Activated CD4-positive, alpha-beta T cell treated with anti-CD3 and anti-CD28 coated beads for 36 hours (primary cell): ENCODE measurements at places on chromosomes 7 and 10.

DNA sequence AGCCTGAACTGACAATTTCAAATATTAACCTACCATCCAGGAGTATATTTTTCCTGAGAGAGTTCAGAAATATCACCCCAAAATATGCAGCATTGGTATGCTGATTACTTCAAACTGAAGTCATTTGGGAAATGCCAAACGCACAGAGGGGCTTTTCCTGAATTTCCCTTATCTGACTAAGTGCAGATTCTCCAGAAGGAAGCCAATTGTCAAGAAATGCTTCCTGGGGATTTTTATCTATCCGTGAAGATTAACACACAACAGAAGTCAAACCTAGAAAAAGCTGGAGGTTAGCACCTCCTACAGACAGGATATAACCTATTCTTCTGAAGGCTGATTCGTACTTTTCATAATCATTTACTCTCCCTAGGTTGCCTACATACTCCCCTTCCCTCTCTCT is 91.0 kb downstream of the AKR1D1 start:
- no peak for DNase-seq
- peaks cover 17% of the 10 kb centered on the region for H3K4me1 ChIP-seq
- peaks cover 15% of the 10 kb centered on the region for H3K27me3 ChIP-seq
- no peak overlapping the region for H3K4me3 ChIP-seq

GRCh38 chr7:141906285-141906684 is 9.9 kb upstream of the OR9A4 start:
- H3K4me3 ChIP-seq, result no peak overlapping the region
- H3K4me1 ChIP-seq, result no peaks in the 10 kb centered on the region
- H3K27ac ChIP-seq, result no peak overlapping the region

- H3K27me3 ChIP-seq, result peaks cover 11% of the 10 kb centered on the region
- no peak overlapping the region for H3K4me3 ChIP-seq
- H3K4me1 ChIP-seq, result peaks cover 8% of the 10 kb centered on the region
- H3K27ac ChIP-seq, result no peak overlapping the region
Measured at GRCh38 chr7:112411186-112411795, 39.0 kb upstream of the IFRD1 start.

DNA sequence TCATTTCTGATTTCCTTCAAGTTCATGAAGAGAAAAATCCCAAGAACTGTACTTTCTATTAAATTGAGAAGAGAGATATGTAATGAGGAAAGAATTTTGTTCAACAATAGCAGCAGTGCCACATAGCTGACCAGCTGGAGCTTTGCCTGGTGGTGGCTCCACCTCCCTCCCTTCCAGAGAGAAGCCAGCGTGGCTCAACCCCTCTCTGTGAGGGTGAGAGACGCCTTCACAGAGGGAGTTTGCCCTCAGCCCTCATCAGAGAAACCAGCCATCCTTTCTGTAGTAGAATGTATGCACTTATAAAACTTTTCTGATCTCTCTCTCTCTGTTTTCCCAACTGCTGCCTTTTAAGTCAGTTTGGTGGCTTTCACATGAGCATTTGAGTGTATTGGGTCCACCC is 20.5 kb upstream of the COL1A2 start:
- H3K36me3 ChIP-seq, result no peaks in the 10 kb centered on the region
- no peak for DNase-seq
- no peaks in the 10 kb centered on the region for H3K4me1 ChIP-seq
- no peak overlapping the region for H3K27ac ChIP-seq

- H3K27me3 ChIP-seq, result no peaks in the 10 kb centered on the region
- H3K36me3 ChIP-seq, result peaks cover 18% of the 10 kb centered on the region
- H3K27ac ChIP-seq, result no peak overlapping the region
- no peak overlapping the region for H3K4me3 ChIP-seq
- no peak for DNase-seq
Measured at GRCh38 chr7:152366662-152367061, 69.1 kb downstream of the KMT2C start.
